ENCODE measurements at places on chromosomes 1 and 21.

GRCh38 chr1:23578997-23579363 is 19.7 kb upstream of the ID3 start:
- no peak for DNase-seq

DNA sequence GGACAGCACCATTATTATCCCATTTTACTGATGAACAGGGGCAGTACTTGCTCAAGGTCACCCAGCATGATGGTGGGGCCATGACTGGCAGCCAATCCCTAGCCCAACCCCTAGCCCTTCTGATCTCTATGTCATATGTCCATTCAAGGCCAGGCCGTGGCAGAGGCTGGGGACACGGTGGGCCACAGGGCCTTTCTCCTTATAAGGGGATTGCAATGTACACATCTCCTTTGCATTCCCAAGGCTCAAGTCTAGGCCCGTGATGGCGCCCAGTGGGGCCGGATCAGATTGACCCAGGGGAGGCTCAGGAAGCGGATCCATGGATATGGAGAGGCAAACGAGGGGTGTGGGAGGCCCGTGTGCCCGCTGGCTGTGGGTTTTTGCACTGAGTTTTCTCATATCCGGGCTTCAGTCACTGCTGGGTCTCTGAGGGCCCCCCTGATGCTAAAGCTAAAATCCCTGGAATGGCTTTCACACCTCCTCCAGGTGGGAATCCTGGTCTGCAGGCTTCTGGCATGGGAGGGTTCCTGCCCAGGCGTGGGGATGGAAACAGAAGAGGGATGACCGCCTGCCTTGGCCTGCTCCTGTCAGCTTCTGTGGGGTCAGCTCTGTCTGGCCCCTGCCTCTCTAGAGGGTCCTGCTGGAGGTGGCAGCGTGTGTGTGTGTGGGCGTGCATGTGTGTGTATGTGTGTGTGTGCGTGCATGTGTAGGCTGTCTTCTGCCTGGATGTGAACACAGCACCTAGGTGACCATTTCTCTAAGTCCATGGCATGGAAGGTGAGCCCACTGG is 2.1 kb downstream of the MYOM3 start:
- no peak for DNase-seq

DNA sequence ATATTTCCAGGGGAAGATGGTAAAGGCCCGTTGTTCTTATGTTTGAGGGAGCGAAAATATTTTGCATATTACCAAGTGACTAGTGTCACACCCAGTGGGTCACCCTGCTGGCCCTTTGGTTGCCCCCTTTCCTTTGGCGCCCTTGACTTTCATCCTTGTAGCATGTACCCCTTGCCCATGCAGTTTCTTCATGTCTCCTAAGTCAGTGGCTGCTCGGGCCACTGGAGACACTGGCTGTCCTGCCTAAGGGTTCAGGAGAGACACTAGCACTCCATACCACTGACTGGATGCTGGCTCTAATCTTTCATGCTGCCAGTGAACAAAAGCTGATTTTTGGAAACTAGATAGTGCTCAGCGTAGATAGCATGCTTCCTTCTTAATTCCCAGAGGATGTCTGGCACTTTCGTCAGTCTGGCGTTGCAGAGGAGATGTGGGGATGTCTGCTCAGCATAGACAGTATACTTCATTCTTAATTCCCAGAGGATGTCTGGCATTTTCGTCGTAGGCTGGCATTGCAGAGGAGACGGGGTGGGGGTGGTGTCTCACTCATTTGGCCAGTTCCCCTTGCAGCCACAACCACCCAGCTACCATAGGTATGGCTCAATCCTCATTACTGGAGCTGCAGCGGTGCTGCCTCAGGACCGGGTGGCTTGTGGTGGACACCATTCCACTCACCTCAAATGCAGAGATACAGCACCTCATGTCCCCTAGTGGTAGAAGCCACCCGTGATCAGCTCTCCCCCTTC is 770.9 kb upstream of the TPTE start:
- DNase-seq: no peak

DNA sequence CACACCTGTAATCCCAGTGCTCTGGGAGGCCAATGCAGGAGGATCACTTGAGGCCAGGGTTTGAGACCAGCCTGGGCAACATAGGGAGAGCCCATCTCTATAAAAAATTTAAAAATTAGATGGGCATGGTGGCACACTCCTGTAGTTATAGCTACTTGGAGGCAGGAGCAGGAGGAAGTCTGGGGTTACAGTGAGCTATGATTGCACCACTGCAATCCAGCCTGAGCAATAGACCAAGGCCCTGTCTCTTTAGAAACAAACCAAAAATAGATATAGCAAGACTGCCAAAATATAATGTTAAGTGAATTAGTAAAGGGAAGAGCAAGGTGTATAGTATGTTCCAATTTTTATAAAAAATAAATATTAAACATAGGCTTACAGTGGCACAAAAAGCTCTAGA is 28.8 kb downstream of the PLEKHO1 start:
- no peak for DNase-seq

DNA sequence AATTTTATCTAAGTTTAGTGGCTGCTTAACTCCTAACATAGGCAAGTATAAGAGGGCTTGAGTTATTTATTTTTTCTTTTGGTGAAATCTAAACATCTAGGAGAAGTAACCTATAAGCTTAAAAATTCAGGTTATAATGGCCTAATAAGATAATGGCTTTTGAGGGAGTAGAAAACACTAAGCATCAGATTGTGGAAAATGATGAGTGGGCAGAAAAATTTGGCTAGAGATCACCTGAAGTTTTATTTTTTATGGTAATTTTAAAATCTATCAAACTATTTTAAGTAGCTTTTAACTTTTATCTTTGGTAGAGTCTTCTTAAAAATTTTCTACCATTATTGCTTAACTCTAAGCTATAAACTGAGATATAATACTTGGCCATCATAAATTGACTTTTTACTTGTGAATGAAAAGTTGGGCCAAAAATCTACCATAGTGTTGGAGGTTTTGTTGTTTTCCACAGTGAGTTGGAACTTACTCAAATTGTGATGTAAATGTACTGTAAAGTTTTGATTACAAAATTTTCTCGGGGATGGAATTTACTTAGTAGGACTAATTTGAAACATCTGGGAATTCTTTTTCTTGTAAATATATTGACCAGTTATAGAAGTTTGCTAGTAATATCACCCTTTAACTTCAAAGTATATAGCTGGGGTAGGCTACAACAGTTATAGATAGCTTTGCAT is 63.9 kb downstream of the USP25 start:
- no peak for DNase-seq

DNA sequence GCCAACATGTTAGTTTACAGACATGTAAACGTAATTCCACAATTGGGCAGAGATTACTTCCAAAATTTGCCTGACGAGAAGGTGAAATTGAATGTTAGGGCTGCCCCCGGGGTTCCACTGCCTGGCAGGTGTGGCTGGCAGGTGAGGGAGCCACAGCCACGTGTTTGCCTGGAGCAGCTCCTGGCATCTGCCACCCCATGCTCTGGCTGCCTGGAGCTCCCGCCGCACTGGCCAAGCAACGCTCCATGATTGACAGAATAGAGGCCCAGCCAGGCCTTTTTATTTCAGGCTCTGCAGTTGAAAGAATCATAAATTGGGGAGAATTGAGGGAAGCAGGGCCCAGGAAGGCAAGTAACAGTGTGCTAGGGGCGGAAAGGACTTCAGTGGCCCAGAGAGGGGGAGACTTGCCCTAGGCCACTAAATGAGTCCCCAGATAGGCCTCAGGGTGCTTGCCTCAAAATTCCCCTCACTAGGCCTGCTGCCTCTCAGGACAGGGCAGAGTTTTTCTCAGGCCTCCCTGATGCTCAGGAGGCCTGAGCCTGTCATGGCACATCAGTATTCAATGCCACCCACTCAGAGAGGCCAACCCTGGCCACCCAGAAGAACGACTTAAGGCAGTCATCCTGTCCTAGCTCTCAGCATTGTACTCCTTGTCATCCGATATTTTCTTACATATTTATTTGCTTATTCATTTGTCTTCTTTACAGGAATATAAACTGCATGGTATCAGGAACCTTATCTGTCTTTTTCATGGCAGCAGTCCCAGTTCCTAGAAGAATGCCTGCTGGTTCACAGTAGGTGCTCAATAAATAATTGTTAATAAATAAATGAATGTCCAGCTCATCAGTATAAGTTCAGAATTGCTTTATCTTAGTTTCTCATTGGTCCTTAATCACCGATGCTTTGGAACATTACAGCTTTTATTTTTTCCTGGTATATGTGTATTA is 16.6 kb upstream of the S1PR1 start:
- no peak for DNase-seq

- no peak for DNase-seq
These were observed 27.1 kb upstream of the KCNK2 start for GRCh38 chr1:215055281-215055935.

DNA sequence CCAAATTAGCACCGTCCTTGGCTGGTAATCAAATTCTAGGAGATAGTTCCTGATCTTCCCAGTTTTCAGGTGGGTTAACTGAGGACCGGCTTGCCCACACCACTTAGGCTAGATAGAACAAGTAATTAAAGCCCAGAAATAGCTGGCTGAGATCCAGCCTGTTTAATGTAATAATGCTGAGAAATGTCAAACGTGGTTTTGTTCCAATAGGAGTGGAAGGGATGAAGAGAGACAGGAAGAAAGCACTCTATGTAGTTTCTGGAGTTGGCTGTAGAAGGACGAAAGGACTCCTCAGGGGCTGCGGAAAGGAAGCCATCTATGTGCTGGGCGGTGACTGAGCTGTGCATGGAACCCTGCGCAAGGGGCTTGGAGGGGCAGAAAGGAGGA is 18.6 kb downstream of the NAV1 start:
- DNase-seq: no peak

- no peak for DNase-seq
These were observed 415.6 kb downstream of the SMYD3 start for GRCh38 chr1:246091477-246091876.

GRCh38 chr1:215192306-215192705 is 109.8 kb downstream of the KCNK2 start:
- DNase-seq: no peak

DNA sequence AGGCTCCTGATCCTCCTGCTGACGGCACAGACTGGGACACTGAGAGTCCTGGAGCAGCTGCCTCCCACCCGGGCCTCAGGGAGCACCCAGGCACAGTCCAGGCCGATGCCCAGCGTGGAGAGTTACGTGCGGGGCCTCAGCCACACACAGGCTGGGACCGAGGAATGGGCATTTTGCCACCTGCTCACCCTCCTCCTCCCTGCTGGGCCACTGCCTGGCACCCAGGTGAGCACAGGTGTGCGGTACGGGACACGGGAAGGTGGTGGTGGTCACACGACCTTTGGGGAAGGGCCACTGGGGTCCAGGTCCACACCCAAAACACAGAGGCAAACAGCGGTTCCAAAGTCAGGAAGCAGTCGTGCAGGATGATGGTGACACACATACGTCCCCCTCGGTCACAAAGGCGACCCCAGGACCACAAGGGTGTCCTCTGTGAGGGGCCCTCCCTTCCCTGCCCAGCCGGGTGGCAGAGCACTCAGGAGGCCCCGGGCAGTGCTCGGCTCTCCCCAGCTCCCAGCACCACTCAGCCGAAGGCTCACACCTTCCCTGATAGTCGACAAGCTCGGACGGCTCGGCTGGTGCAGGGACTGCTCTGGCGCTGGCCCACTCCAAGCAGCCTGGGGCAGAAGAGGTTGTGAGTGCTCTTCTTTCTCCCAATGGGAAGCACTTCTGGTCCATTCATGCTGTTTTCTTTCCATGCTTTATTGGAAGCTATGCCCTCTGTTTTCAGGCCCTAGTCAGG is 14.3 kb downstream of the MORN1 start:
- DNase-seq: no peak

DNA sequence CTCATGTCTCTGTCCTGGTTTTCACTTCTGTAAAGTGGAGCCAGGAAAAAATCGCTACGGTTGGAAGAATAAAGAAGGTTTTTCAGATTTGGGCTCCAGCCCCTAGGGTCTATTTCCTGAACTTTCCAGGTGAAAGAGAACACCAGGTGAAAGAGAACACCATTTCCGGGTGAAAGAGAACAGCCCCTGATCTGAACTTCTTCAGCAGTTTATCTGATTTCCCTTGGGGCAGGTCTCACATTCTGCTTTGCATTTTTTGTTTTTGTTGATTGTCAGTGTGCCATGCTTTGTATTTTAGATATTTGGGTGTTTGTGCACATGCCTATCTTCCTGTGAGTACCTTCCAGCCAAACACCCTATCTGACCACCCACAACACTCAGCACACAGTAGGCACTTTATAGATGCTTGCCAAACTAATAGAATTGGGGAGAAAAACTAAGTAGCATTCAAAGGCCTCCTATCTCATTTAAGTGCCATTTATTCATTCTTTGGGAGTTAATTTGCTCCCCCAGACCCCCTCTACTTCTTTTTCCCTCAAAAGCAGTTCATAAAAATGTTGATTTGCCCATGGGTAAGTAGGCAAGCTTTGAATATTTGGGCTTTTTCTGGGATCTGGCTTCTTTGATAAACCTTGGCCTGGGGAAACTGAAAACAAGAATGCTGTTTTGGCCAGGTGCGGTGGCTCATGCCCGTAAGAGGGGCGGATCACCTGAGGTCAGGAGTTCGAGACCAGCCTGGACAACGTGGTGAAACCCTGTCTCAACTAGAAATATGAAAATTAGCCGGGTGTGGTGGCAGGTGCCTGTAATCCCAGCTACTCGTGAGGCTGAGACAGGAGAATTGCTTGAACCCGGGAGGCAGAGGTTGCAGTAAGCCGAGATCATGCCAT is 2.2 kb downstream of the NAV1 start:
- no peak for DNase-seq

- DNase-seq: no peak
These were observed 18.2 kb downstream of the TRPM2 start for GRCh38 chr21:44371596-44371995.

- no peak for DNase-seq
These were observed 17.7 kb downstream of the TEX38 start for GRCh38 chr1:46689356-46689755.

Data from ovary (tissue), 10 donors.